ENCODE measurements at places on chromosomes 5 and 9.

DNA sequence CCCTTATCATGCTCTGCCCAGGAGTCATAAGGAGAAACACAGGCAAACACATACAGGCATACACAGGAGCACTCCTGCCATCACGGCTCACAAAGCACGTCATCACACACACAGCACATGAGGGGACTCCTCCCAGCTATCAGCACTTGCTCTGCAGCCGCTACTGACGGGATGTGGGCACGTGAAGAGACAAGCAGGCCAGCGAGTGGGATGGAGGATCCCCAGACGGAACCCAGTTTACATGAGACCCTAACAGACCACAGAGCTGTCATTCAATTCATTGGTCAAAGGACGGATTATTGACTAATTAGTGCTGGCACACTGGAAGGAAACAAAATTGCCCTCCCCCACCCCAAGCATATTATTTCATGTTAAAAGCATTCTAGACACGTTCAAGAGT lies 53.6 kb downstream of the SEMA4D start:
- no peak for DNase-seq

DNA sequence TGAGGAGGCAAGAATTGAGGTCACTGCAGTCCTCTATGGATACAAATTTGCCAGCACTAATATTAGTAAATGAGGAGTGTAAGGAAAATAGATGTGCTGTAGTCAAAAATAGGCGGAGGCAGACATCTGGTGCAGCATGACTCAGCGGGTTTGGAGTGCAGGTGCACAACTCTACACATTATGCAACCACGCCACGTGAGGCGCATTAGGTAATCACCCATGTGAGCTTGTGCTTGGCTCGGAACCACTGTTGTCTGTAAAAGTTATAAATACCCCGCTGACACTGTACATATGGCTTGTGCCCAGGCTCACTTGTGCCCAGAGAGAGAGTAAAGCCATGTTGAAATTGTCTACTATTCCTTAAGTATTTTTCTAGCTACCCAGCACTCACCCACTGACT lies 623.5 kb upstream of the NUDT12 start:
- no peak for DNase-seq

GRCh38 chr9:115456515-115456914 lies 338.6 kb upstream of the TNC start:
- DNase-seq, result peak; percentile 81

- DNase-seq, result peak; percentile 52
Observed at GRCh38 chr5:78985116-78985724, at the start of gene ARSB. Gene ARSB, minus strand, starts transcription at chr5:78985310. Its CDS starts 62 bp downstream, at chr5:78985248.

DNA sequence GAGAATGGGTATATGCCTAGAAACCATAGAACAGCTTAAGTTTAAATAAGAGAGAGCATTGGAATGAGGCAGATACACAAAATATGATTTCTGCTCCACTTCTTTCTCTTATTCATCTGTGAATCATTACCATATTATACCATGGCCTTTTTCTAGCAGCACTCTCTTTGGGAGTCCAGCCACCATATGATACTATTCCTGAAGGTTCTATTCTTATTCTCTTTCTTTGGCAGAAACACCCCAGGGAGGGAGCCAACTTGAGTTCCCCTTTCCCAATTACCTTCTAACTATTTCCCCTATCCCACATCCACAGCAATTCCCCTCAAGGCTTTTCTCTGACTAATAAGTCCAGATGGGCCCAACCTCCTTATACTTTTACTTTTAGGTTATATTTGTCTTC lies 55.9 kb downstream of the NDUFAF2 start:
- DNase-seq, result no peak

- no peak for DNase-seq
Observed at GRCh38 chr5:14221732-14222131, 78.6 kb downstream of the TRIO start.

DNA sequence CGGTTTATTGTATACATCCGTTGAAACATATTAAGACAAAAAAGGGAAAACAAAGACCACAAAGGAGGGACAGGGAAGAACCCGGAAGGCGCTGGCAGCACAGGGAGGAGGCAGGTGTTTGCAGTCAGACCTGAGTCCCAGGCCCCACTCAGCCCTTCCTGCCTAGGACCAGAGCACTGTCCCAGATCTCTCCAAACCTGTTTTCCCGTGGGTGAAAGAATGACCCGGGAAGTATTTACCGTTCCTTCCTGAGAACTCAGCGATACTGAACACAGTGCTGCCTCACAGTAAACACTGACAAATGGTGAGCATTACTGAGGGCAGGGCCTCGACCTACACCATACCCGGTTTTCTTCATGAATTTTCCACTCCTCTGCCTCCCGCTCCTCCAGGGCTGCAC lies 1.2 kb downstream of the ABO start:
- no peak for DNase-seq

GRCh38 chr9:72306761-72307160 lies 58.2 kb downstream of the ZFAND5 start:
- no peak for DNase-seq

GRCh38 chr9:16664211-16664610 lies 206.3 kb downstream of the BNC2 start:
- DNase-seq, result peak; percentile 18

DNA sequence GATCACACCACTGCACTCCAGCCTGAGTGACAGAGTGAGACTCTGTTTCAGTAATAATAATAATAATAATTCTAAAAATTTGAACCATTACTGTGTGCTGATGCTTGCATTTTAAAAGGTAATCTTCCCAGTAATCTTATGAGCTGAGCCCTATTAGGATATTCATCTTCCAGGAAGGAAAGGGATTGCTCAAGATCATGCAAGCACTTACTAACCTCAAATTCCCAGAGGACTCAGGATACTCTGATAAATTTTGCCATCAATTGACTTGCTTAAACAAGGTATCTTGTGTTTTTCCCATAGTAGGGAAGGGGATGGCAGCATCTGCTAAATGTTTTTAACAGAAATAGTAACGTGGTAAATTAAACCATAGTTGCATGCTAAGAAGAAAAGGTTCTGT lies 176.4 kb upstream of the MRPS30 start:
- no peak for DNase-seq

DNA sequence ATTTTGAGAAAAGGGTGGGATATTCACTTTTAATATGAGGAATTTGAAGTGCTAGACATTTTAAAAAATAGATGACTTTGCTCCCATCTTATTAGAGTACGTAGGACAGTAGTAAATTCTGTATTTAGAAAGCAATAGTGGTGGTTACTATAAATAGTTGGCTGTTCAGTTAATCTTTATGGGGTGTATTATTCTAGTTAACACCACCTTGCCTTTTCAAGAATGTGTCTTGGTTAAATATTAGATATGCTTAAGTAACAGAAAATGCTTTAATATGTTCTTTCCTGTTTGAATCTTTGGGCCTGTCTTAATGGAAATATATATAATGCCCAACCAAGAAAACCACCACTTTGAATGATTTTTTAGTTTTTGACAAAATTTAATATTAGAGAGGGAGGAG lies 608.7 kb upstream of the FAM174A start:
- no peak for DNase-seq

GRCh38 chr5:14712666-14713065 lies 48.1 kb downstream of the OTULIN start:
- DNase-seq, result no peak

DNA sequence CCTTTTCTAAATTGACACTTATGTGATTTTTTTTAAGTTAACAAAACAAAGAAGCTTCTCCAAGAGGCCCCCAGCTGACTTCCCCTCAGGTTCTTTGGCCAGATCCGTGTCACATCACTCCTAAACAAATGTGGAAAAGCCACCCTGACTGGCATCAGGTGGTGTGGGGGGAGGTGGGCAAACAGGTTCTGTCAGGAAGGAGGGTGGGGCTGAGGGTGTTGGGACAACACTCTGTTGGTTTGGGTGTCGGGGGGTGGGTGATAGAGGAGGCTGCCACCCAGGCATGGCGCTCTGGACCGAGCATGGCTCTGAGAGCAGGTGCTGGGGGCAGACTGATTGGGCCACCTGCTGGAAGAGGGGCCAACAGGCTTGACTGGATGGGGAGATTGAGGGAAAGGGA lies 210.9 kb downstream of the HSPA4 start:
- DNase-seq, result no peak

- peak; percentile 97 for DNase-seq
Observed at GRCh38 chr5:154368041-154368800, 77.6 kb upstream of the SAP30L start.

- DNase-seq, result no peak
Observed at GRCh38 chr9:14211564-14211963, 102.4 kb downstream of the NFIB start.

- DNase-seq, result peak; percentile 26
Observed at GRCh38 chr9:73219985-73220626, 68.4 kb downstream of the ANXA1 start.

GRCh38 chr5:37770786-37771185 lies 69.1 kb downstream of the GDNF start:
- no peak for DNase-seq

DNA sequence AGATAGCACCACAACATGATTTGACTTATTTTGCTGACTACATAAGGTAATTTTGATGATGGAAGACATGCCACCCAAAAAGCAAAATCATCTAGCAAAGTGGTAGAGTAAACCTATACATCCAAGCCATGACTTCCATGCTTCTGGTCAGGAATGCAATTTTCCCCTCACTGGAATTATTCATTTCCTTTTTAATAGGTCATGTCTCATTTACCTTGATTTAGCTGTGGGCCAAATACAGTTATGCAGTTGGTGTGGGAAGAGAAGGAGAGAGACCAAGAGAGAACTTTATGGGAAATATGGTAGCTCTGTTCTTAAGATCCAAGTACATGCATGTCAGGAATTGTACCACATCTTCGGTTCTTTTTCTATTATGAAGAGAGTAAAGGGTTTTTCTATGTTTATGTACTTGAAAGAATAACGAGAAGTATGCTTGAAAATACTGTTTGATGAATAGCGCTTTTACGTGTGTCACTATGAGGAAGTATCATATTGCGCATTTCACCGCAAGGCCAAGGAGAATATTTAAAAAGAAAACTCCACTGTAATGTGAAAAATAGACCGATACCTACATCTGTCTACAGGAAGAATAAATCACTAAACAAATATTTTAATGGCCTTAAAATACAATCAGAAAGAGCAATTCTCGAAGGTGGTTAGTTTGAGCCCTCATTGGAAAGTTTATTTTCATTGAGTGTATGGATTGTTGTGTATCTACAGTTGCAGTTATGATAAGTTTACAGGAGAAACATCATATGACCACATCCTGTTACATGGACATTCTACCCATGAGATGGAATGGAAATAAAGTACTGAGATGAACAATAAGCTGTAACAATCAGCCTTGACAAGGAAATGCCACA lies 134.0 kb downstream of the FOXD1 start:
- peak; percentile 14 for DNase-seq

DNA sequence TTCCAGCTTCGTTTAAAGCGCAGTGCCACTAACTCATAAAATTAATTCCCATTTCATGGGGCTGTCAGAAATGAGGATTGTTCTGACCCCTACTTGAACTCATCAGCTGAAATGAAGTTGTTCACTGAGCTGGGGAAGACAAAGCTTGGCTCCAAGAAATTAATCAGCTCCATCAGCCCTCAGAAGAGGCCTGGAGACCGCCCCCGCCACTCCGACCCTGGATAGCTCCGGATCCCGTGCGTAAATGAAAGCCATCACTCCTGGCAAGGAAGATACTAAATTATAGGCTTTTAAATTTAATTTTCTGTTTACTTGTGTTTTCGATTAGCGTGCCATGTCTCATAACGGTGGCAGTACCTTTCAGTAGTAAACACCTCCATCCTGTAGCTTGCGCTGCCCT lies 142.8 kb upstream of the IRX2 start:
- DNase-seq, result no peak

GRCh38 chr5:29794141-29794787 lies 1399.2 kb upstream of the CDH6 start:
- no peak for DNase-seq

GRCh38 chr9:18605766-18606180 lies 131.8 kb downstream of the ADAMTSL1 start:
- peak; percentile 28 for DNase-seq

GRCh38 chr5:110996742-110997141 lies 74.8 kb upstream of the TSLP start:
- no peak for DNase-seq

- DNase-seq, result peak; percentile 75
Observed at GRCh38 chr5:167820101-167820990, 471.1 kb upstream of the WWC1 start.

- DNase-seq, result no peak
Observed at GRCh38 chr9:98801561-98801960, 5.2 kb upstream of the ANKS6 start.

GRCh38 chr9:21452681-21453080 lies 12.4 kb downstream of the IFNA1 start:
- DNase-seq, result no peak

- DNase-seq, result peak; percentile 73
Observed at GRCh38 chr5:60507687-60508086, 192.3 kb downstream of the DEPDC1B start.

- DNase-seq, result no peak
Observed at GRCh38 chr5:76153271-76153670, 70.1 kb downstream of the SV2C start.

DNA sequence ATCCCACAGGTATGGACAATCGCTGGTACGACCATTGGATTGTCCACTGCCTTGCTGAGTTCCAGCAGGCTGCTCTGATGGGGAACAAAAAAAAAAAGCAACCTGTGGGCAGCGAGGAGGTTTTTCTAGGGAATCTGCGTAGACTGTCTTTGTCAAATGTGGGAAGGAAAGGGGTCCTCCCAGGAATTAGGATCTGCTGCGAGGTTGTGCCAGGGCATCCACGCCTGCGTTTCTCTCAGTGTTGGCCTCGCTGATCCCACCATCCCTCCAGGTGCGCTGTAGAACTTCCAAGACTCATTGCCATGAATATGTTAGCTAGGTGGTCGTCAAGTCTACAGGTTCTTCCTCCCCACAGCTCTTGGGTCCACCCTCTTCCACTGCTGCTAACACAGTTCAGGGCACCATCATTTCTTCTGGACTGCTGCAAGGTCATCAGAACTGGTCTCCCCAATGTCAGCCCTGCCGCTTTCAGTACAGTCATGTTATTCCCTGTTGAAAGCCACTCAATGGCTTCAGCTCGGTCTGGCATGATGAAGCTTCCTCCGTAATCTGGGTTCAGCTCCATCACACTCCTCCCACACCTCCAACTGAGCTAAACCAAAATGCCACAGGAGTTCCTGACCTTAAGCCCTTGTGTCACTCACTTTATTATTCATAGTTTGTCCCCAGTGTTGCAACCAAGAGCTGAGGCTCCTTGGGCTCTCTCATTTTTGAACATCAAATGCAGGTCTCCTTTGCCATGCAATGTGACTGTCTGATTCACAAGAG lies 79.5 kb upstream of the DMRT1 start:
- DNase-seq, result no peak

DNA sequence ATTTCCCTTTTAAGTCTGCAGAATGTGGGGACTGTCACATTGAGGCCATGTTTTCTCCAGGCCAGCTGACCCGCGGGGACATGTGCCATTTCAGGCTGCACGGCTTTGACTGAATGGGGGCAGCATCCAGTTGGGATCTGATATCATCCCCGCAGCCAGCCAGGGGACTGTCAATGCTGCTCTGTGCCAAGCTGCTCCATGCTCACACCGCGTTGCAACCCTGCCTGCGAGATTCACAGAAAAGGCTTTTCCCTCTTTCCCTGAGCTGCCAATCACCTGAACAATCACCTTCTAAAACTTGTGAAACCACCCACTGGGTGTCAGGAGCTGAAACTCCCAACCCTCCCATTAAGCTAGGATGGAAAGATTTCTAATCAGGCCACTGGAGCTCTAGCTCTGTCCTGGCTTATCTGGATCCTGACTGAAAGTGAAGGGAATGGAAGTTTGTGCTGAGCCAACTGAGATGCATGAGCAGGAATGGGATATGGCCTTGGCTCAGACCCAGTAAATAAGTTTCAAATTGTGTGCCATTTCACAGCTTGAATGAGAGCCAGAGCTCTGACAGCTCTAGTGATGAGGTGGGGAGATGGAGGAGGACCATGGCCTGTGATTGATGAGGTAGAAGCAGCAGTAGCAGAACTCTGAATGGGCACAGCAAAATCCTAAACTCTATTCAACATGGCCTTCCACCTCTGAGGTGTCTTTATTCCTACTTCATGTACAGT lies 34.5 kb upstream of the ZNF366 start:
- DNase-seq, result no peak
